Cardiac muscle cell (in vitro differentiated cells and primary cell): ENCODE measurements at places on chromosomes 5 and 9. TPM values are rescaled to one million over a fixed set of nuclear protein-coding genes. Genes with fewer than 3 reads are reported as not detected.

Gene GDF9
- 0.14 and 0.45 TPM in 2 replicates for total RNA-seq

- no peak for DNase-seq
Measured at GRCh38 chr9:134187891-134188385, 23.6 kb upstream of the RNU6ATAC start.

DNA sequence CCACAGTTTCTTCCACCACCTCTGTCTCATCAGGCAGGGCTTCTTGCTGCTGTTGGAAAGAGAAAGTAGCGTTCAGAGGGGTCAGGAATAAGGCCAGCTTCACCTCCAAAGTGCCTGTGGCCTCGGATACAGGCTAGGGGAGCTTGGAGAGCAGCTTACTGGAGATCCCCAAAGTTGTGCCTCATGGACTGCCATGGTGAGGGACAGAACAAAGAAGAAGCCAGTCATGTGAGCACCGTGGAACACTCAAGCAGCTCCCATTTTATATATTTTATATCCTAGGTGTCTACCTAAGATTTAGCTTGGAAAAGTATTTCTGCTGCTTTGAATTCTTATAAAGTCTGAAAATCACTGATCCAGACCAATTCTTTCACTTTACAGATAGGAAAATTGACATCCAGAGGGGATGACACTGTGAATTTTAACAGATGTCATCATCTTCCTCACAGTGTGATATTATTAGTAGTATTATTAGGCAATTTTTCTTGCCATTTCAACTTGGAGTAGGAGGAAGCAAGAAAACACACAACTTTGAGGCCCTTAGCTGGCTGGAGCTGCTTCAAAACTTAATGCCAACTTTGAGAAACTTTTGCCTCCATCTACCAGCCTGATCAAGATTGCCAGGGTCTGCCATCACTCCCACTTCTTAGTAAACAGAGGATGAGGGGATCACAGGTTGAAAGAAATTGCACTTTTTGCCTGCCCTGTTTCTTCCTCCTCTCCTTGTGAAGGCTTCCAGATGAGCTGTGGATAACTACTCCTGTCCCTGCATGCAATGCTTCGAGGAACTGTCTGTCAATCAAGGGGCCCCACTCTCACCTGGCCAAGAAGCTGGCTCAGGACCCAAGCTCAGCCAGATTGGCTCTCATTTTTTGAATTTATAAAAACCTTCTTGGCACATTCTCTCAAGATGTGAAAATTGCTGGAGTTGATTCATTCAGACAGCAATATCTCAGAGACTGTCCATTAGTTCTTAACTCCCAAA lies 11.8 kb downstream of the SPARC start:
- DNase-seq = no peak

Gene FOXD4L4
- 0.07 and 0.42 TPM in 2 replicates for total RNA-seq

GRCh38 chr9:129006328-129007034 lies 21.6 kb downstream of the SH3GLB2 start:
- peak; percentile 90 for DNase-seq

- DNase-seq = no peak
Measured at GRCh38 chr5:9009931-9010651, 535.8 kb downstream of the SEMA5A start.

DNA sequence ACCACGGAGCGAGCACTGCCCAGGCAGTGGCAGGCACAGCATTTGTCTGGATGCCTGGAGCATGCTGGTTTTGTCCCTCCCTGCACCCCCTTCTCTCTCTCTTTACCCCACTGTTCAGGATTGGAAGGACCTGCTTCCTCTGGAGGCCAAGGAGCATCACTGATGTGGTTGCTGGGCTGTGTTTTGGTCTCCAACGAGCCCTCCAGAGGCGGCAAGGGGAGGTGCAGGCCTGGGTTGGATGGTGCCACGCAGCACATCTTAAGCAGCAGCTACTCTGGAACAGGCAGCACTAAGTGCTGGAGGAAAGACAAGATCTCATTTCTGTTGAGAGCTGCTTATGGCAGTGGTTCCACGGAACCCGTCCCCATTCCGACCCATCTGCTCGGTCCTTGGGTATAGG lies 139.6 kb downstream of the CMYA5 start:
- peak; percentile 18 for DNase-seq

GRCh38 chr5:180852495-180852894 lies 8.6 kb downstream of the ZFP62 start:
- no peak for DNase-seq
